Upper lobe of left lung (tissue), 6 donors: ENCODE measurements at places on chromosomes 13 and 19.
A peak's percentile ranks its signal among the peaks of the same experiment; 100 is the strongest.

DNA sequence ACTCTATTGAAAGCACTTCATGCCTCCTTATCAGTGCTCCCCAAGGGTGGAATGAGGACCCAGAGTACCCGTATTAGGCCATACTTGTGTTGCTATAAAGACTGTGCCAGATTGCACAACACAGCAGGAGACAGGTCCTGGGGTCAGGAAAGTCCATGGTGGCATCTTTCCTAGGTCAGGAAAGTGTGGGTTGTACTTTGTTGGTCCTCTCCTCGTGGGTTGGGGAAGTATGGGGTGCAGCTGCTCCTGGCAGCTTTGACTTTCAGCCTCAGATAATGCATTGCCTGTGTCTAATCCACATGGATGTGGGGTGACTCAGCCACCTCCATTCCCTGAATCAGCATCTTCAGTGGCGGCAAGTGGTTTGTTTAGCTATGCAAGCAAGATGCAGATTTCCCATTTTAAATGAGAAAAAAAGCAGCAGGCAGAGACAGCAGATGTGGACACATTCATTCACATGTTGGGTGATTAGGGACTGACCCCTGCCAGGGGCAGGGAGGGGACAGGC is 8.4 kb upstream of the CYP2B6 start:
- no peaks in the 10 kb centered on the region for H3K27me3 ChIP-seq
- no peak overlapping the region for H3K27ac ChIP-seq
- H3K36me3 ChIP-seq: no peaks in the 10 kb centered on the region
- peak; percentile 22 for DNase-seq

- no peak overlapping the region for H3K27ac ChIP-seq
- DNase-seq: no peak
- H3K4me1 ChIP-seq: no peaks in the 10 kb centered on the region
- no peaks in the 10 kb centered on the region for H3K27me3 ChIP-seq
- no peaks in the 10 kb centered on the region for H3K36me3 ChIP-seq
- no peak overlapping the region for H3K4me3 ChIP-seq
Observed at GRCh38 chr13:45231305-45231704, 30.5 kb upstream of the KCTD4 start.

DNA sequence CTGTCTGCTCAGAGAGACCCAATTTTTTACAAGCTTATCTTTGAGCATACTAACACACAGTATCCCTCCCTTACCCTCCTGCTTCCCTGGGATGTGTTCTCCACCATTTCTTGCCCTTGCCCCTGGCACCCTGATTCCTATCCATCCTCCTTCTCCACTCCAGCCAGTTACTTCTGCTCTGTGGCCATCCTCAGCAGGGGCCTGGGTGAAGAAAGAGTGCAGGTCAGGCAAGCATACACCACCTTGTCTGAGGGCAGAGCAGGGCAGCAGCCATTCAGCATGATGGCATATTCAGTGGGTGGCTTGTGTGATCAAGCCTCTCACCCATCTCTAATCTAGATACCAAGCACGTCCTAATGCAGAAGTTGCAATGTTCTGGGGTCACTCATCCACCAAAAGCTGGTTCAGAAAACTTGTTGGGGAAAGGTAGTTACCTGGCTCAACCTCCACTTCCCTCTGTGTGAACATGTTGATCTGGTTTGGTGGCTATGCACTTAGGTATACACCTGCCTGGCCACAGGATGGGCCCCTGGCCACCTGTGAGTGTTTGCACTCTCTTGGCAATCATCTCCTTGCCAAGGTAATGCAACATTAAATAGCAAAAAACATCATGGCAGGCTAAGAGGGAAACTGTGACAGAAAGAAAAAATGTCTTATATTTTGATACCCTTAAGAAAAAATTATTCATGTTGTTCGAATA is 900.3 kb upstream of the MIR17HG start:
- no peak overlapping the region for H3K27ac ChIP-seq
- H3K27me3 ChIP-seq: no peaks in the 10 kb centered on the region
- no peaks in the 10 kb centered on the region for H3K36me3 ChIP-seq
- DNase-seq: no peak
- no peak overlapping the region for H3K4me3 ChIP-seq

GRCh38 chr19:15197942-15198341 is 2.9 kb downstream of the NOTCH3 start:
- no peak for DNase-seq
- H3K27ac ChIP-seq: peak overlapping the region; percentile 48

DNA sequence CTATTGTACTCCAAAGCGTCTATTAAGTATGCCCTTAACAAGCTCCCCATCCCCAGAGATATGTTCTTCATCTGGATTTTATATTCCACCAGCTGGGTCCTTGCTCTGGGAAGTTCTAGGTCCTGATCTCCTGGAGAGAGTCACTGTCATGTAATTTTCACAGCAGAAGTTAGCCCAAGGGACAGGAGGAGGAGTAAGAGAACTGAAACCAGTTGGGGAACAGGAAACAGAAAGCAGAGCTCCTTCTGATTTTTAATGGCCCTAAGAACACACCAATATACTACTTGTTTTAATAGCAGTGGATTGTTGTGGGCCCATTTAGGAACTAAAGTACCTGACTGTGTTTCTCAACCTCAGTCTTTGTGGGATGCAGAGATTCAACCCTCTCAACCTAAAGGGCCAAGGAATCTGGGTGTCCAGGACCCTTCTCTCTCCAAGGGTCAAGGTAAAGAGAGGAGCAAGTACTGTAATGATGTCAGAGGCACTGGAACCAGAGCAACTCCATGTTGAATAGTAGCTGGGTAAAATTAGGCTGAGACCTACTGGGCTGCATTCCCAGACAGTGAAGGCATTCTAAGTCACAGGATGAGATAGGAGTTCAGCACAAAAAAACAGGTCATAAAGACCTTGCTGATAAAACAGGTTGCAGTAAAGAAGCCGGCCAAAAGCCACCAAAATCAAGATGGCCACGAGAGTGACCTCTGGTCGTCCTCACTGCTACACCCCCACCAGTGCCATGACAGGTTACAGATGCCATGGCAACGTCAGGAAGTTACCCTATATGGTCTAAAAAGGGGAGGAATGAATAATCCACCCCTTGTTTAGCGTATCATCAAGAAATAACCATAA is 8.1 kb upstream of the FPR3 start:
- H3K4me3 ChIP-seq: no peak overlapping the region
- H3K27me3 ChIP-seq: no peaks in the 10 kb centered on the region
- peaks cover 5% of the 10 kb centered on the region for H3K4me1 ChIP-seq
- no peaks in the 10 kb centered on the region for H3K36me3 ChIP-seq
- H3K27ac ChIP-seq: no peak overlapping the region
